ENCODE measurements at places on chromosomes 11 and 22.
A peak's percentile ranks its signal among the peaks of the same experiment; 100 is the strongest.

DNA sequence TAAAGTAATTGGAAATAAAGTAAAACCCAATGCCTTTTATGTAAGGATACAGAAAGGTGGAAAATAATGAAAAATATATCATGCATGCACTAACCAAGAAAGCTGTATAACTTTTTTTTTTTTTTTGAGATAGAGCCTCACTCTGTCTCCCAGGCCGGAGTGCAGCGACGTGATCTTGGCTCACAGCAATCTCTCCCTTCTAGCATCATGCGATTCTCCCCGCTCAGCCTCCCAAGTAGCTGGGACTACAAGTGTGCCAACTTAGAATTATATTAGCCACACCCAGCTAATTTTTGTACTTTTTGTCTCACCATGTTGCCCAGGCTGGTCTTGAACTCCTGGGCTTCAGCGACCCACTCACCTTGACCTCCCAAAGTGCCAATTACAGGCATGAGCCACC is 4.5 kb downstream of the GGT5 start:
- DNase-seq = no peak

DNA sequence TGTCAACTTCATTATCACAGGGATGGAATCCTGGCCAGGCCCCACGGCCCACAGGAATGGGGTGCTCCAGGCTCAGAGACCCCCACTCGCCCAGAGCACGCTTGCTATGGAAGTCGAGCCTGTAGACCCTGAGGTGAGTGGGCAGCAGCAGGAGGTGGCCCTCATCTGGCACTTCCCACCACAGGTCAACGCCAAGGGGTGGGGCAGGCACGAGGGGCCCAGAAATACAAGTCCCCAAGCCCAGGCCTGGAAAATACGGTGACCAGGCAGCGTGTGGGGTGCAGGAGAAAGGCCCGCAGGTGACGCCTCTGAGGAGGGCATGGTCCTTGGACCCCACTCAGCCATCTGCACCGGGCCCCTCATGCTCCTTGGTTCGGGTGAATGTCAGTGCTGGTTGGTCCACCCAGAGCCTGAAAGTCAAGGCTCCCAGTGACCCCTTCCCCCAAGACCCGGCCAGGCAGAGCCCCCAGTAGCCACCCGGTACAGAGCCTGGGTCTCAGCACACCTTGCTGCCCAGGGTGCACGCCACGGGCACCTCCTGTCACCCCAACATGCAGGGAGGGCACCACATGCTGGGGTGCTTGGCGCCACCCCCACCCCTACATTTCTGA is 2.4 kb downstream of the MOB2 start:
- DNase-seq = no peak

DNA sequence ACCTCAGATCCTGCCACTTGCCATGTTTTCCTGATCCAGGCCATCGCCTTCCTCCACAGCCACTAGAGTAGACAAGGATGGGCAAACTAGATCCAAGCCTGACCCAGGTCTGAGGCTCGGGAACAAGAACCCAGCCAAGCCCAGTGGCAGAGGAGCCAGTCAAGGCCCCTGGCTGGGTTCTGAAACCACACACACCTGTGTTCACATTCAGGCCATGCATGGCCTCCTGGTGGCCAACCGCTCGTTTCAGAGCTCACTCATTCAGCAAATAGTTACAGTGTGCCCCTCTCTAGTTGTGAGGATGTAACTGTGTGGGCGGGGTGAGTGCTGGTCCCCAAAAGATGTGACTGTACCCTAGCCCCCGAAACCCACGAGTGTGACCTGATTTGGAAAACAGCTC is 337.6 kb downstream of the CTTN start:
- DNase-seq = no peak

DNA sequence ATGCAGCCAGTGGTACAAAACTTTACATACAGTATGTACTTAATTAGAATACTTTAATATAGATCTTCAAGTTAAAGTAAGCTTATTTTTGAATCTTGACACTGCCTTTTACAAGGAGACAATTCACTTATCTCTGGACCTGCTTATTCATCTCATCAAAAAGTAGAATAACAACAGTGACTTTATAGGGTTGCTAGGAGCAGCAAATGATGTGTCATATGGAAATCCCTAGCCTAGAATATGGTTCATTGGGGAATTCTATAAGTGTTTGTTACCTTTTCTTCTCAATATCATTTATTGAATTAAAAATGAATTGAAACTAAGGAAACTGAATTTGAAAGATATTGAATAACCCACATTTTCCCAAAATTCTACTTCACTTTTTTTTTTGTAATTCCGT is 45.0 kb upstream of the FIBIN start:
- DNase-seq = no peak

DNA sequence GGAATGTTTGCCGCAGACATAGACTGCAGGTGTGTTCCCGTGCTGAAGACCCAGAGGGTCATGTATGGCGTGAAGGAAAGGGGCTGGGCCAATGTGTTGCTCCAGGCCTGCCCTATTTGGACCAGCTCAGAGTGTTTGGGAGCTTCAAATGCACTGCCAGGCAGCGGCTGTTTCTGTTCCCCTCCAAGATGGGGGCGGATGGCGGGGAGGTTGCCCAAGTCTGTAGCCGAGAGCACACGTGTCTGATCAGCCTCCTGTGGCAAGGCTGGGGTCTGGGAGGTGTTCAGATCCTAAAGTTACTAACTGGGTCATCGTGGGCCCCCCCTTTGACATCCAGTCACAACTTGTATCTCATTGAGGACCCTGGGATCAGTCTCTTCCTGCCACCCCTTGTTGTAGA is 45.5 kb downstream of the CACNA1I start:
- DNase-seq = no peak

DNA sequence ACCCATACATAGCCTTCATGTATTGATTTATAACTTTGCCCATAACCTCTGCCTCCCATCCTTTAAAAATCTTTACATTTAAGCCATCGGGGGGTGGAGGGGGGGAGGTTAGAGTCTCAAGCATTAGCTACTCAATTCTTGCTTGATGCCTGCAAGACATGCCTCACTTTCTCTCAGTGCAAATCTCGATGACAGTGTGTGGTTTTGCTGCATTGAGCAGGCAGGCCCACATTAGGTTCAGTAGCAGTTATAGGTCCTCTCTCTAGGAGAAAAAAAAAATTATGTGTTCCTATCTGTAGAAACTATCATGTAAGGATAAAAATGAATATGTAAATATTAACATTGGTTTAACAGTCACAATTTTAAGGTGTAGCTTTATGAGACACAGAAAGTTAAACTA is 314.0 kb upstream of the ANO3 start:
- DNase-seq = no peak

DNA sequence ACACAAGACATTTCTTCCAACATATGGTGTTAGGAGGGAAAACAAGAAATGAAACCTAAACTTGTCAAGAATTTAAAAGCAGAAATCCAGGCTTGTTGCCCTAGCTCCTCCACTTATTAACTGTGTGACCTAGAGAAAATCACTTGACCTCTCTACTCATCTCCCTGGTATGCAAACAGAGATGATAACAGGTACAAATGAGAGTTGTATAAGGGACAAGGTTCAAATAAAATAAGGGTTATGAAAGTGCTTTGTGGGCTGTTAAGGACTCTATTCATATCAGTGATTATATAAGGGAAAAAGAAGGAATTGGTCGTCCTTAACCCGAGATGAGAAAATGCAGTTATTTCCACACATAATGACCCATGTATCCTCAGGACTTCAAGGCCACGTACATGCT is 372.7 kb upstream of the TENM4 start:
- DNase-seq = no peak

DNA sequence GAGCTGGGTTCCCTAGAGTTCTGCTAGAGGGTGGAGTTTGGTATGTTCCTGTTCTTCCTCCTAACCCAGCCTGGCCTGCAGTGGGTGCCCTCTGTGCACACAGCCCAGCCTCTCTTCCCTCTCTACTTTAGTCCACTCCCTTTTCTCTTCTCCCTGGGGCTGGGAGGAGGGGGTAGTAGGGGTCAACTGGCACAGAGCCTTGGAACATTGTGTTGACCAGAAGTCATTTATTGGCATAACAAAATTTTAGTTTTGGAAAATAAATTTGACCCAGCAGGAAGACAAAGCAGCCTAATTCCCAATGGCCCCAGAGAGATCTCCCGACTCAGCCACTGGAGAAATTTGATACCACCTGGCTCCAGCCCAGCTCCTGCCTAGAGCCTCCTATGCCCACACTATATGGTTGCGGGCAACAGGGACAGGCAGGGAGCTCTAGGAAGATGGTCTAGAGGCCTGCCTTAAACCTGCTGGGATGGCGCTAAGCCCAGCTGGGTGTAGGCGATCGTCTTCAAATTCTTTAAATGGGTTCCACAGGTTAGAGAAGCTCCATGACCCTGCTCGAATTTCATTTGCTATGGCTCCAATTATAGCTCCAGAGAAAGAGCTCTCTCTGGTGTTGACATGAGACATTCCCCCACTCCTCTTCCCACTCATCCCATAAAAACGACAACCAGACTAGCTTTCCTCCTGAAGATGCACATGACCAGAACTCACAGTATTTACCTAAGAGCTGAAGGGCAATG is 9.9 kb downstream of the PCSK7 start:
- peak; percentile 51 for DNase-seq

DNA sequence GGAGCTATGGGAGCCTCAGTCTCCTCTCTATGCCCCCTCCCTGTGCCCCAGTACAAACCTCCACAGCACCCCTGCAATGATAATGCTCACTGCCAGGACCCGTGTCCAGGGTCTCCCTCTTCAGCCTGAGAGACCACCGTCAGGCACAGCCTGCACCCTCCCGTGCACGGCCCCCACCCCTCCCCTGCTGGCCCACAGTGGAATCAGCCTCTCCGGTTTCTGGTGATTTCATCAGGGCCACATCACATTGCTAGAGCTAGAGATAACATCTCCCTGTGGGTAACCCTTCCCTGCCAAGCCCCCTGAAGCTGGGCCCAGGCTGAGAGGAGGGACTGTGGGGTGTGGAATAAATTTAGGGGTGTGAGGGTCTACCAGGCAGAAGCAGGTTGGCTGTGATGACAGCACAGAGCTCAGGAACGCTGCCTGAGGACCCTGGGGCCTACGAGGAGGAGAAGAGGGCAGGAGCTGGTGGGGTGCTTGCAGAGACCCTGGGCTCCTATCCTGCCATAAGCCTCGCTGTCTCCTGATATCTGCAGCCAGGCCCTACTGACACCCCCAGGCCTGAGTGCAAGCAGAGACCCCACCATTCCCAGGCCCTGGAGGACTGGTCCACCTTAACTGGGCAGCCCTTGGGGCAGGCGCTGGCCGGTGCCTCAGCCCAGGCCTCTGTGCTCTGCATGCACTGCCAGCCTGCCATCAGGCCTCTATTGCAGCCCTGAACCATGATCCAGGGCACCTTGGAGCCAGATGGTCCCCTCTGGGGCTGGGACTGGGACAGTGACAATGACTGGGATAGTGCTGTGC is at the start of gene KLHDC7B:
KLHDC7B (plus strand) TSS at position 378 of the 804 bp plus-strand sequence; CDS start at position 723, 345 bp downstream.
- DNase-seq = no peak

GRCh38 chr22:27930331-27931060 is 11.4 kb upstream of the PITPNB start:
- peak; percentile 40 for DNase-seq

DNA sequence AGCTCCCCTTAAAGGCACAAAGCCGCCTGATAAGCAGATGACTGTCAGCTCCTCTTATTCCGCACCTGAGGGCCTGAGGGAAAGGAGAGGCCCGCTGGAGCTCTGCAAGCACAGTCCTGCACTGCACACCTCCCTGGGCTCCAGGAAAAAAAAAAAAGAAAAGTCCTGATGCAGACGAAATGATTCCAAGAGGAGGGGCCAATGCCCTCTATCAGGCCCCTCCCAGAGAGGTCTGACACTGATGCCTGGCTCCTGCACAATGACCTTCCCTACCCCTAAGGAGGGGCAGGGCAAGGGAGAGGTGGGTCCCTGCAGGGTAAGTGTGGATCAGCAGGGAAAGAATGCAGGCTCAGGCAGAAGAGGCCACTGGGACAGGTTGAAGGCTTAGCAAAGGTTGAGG is 572.7 kb downstream of the SOX6 start:
- no peak for DNase-seq

DNA sequence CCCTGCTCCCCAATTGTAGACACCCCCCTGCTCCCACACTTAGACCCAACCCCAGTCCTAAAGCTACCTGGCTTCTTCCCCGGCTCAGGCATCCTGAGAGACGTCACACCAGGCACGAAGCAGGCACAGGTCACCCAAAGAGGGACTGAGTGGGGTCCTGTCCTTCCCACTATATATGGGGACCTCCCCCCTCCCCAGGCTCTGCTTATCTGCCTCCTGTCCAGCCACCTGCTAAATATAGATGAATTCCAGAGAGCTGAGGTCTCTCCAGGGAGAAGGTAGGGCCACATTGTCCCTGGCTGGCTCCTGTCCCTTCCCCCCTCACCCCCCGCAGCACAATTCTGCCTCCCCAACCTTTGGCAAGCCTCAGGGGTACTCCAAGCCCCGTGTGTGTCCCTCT is at the start of gene MYBPC3:
MYBPC3 (minus strand) TSS at position 147 of the 400 bp plus-strand sequence; CDS start at position 92, 55 bp downstream.
- no peak for DNase-seq

DNA sequence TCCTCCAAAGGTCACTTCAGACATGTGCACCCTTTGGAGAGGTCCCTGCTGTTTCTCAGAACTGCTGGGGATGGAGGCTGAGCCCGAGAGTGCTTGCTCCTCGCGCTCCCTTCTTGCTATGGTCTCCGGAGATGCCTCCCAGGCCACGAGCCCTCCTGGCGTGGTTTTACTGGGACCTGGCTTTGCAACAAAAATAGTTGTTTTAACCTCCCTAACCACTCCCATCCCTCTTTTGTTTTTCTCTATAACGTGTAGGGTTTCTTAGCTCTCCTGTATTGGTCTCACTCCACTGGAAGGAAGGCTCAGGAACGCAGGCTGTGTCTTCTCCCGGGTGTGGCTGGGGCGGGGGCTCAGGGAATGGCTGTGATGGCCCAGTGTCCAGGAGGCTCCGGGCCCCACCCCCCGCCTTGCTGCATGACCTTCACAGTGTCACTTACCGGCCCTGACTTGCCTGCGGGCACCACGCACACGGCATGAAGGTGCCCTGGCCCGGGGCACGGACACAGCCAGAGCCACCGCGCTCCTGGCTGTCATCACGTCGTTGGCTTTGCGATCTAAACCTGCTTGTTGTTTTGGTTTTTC is 5.6 kb downstream of the PTDSS2 start:
- no peak for DNase-seq

DNA sequence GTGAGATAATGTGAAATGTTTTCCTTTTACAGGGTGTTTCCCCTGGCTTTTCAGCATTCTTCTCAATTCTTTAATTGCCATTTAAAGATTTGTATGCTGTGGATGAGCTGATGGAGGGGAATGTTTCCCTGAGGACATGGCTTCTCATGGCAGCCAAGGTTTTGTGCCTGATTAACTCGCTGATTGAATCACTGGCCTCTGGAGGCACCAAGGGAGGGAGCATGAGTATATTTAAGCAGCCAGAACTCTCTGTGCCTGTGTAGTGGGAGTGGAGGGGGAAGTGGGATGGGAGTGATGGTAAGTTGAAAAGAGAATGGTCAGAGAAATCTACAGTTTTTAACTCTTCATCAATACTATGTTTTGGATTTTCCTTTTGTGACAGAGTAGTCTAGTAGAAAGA is 88.7 kb downstream of the STIM1 start:
- no peak for DNase-seq

All from DMS 273 treated with DMSO at 0.1 percent for 48 hours (cell line).